ENCODE measurements at places on chromosomes 1 and 21. TPM values are rescaled to one million over a fixed set of nuclear protein-coding genes. Genes with fewer than 3 reads are reported as not detected.
A peak's percentile ranks its signal among the peaks of the same experiment; 100 is the strongest.

Gene HORMAD1
- not detected for total RNA-seq

Gene RGL1
- total RNA-seq, result 2.0 TPM

Gene OR2T35
- total RNA-seq, result not detected

Gene CLDN19
- not detected for total RNA-seq

Gene EPS8L3
- total RNA-seq, result not detected

Gene TTC39A
- 0.11 TPM for total RNA-seq

Gene C1QA
- total RNA-seq, result not detected

Gene PROK1
- not detected for total RNA-seq

Gene CA14
- total RNA-seq, result not detected

Gene UBASH3A
- 39.0 TPM for total RNA-seq

Gene TRAF3IP3
- 136 TPM for total RNA-seq

Gene CRP
- total RNA-seq, result not detected

Gene S100A1
- not detected for total RNA-seq

Gene LGR6
- total RNA-seq, result 0.14 TPM

DNA sequence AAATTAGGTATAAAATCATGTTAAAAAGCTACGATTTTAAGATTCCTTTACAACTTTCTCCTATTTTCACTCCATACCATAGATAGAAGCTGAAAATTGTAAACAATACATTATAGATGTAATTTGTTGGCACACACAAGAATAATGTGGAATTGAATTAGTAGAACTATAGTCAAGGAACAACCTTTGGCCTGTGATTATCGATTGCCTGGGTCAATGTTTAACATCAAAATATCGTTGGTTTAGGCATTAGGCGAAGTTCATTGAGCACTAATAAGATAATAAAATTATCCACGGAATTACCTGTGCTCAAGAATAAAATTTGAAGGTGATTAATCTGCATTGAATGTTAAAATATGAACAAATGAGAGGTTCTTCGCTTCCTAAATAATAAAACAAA lies 455.1 kb upstream of the ZP4 start:
- no peak for DNase-seq

- no peak for DNase-seq
Observed at GRCh38 chr1:241485145-241485544, 34.4 kb downstream of the FH start.

DNA sequence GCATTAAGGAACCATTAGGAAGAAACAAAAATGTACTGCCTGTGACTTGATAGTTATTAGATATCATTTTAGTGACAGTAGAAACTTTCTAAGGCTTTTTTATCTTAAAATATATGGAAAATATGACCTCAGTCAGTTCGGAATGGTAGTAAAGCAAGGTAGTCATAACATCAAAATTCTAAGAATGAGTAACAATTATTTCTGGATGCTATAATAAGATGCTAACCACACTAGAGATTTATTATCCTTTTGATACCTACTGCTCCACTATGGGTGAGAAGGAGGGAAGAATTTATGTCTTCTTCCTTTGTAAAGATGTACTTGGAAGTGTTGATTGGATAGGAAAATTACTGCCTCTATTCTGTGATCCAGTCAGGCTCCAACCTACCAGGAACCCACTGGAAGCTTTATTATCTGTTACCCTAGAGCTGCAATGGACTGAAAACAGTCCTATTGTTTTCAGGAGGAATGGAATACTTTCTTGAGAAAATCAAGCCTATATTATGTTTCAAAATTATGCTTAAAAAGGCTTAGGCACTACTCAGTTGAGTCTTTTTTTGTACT lies 8.8 kb downstream of the FMN2 start:
- no peak for DNase-seq

DNA sequence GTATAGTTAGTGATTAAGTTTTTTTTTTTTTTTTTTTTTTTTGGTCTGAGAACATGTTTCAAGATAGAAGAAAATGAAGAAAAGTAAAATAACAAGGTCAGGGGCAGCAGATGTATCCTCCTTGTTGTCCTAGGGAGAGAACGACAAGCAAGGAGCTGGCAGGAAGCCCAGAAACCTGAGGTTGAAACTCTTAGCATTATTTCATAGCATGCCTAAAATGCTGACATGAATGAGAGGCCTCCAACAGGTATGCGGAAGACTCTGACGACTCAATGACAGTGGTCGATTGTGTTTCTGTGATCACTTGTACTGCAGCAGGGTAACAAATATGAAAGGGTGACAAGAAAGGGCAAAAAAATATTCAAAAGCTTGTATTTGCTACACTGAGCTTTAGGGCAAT lies 415.9 kb downstream of the PLA2G4A start:
- DNase-seq, result peak; percentile 5

DNA sequence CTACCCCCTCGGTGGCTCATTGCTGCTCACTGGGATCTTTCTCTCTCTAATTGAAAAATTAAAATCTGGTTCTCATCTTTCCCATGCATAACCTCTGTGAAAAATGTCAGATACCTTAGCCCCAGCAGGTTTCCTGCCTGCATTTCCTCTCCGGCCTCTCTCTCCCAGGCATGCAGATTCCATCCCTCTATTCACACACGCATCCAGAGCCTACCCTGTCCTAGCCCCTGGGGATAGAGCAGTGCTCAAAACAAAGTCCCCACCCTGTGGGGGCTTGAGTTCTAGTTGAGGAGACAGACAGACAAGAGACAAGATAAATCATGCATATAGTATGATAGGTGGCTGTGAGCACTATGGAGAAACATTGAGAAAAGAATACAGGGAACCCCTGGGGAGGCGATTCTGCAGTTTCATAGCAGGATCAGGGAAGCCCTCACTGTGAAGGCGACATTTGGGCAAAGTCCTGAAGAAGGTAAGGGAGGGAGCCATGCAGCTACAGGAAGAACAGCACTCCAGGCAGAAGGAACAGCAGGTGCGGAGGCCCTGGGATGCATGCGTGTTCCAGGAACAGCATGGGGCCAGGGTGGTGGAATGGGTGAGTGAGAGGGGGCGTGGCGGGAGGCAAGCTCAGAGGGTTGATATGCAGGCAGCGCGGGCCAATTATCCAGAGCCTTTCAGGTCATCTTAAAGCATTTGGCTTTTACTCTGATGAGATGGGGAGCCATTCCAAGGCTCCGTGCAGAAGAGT lies 3.5 kb upstream of the BSND start:
- no peak for DNase-seq

GRCh38 chr1:152970495-152970894 lies at the start of gene SPRR4:
SPRR4 (plus strand) TSS chr1:152970648; CDS start chr1:152971891, 1,243 bp downstream.
- no peak for DNase-seq

DNA sequence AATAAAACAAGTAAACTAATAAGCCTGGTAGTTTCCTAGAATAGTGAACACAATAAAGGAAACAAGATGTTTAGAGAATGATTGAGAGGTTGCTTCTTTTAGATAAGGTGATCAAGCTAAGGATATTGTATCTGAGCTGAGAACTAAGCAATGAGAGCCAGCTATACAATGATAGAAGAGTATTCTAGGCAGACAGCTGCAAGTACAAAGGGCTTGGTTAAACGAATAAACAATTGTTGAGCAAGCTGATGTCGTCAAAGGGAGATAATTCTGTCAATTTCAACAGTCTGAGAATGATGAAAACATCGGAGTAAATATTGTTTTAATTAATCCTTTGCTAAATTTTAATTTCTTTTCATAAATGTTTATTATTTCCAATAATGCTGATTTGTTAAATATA lies 5.5 kb upstream of the FH start:
- DNase-seq, result no peak

DNA sequence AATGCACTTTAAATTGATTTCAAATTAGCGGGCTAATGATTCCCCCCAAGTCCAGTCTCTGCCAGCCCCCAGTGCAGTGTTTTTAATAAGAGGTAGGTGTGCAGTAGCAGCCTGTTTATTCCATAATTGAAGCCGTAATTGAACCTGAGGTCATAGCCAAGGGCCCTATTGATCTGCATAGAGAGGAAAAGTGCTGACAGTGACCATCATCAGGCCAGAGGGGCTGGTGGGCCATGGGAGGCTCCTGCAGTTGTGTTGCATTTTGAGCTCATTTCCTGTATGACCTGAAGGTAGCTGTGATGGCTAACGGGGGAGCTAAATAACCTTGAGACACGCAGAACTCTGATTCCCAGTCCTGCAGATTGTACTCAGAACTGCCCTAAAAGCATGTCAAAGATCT lies 67.5 kb downstream of the DISP3 start:
- DNase-seq, result no peak

DNA sequence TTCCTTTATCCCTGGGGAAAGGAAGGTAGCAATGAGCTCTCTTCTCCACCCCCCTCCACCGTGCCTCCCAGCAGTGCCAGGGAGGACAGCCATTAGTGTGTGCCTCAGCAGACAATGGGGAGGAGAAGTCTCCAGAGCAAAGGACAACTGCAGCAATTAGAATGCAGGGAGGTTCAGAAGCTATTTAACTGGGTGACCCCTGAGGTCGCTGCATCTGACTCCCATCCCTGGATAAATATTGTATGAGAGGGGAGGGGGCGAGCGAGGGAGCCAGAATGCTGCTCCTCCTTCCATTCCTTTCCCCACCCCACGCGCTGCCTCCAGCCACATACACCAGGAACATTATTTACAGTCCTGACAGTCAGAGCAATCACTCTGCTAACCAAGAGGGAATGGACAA lies 59.0 kb downstream of the ERI3 start:
- DNase-seq, result no peak

GRCh38 chr1:45753248-45754037 lies 3.0 kb upstream of the IPP start:
- DNase-seq, result peak; percentile 16

DNA sequence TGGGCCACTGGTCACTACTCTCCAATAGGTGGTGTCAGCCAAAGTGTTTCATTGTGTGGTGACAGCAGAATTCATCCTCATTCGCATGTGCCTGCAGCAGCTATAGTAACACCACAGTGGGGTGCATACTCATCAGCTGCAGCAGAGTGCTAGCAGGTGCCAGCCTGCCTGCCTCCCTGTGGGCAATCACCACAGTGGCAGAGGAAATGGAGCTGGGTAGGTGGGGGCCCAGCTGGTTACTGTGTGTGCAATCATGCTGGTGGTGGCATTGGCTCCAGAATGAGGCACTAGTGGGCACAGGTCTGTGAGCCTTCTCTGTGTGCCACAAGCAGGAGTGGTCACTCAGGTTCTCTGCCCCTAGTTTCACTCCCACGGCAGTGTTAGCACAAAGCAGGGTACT lies 579.2 kb downstream of the PTPRC start:
- DNase-seq, result no peak

DNA sequence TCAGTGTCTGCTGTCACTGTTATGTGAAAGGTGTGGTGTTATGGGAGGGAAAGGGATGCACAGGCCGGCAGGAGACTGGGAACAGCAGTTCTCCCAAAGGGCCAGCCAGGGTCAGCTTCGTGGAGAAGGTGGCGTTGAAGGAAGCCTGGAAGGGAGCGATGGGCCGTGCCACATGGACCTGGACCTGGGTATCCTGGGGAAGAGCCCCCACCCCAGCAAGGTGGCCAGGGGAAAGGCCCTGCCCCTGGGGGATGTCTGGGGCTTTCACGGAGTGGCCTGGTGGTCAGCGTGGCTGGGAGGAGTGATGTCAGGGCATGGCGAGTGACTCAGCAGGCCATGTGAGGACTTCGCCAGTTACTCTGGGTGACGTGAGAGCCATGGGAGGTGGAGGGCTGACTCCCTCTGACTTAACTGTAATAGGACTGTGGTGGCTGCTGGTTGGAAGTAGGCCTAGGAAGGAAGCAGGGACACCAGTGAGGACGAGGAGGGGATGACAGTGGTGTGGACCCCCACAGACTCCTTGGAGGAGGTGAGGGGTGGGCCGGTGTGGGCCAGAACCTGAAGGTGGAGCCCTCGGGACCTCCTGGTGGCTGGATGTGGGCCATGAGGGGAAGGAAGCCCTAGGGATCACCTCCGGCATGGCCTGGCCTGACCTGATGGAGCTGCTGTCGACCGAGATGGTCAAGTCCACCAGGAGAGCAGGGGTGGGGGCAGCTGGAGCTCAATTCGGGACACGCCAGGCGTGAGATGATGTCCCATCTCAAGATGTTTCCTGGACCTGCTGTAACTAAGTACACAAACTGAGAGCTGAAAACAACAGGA lies 54.5 kb downstream of the BACE2 start:
- DNase-seq, result no peak

DNA sequence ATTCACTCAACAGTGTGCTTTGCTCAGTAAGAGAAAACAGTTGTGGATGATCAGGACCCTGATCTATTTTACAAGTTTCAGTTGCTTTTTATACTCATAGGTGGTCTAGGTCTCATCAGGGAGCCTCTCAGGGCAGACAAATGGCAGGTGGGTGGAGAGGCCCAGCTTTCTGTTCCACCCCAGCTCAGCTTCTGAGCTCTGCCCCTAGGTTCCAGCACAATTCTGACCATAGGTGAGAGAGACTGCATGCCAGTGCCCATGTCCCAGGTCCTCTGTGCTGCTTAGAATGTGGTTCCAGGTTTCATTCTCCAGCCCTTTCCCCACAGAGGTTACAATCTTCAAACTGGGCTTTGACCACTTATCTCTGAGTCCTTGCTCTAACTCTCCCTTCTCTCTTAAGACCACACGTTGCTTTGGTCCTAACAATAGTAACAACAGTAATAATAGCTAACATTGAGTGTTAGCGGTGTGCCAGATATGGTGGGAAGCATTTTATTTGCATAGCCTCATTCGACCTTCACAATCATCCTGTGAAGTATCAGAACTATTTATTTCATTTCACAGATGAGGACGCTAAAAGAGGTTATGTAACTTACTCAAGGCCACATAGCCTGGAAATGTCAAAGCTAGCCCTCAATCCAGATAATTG lies 19.6 kb upstream of the DUSP10 start:
- DNase-seq, result no peak

- DNase-seq, result no peak
Observed at GRCh38 chr1:41098730-41099460, 77.4 kb upstream of the SLFNL1 start.

DNA sequence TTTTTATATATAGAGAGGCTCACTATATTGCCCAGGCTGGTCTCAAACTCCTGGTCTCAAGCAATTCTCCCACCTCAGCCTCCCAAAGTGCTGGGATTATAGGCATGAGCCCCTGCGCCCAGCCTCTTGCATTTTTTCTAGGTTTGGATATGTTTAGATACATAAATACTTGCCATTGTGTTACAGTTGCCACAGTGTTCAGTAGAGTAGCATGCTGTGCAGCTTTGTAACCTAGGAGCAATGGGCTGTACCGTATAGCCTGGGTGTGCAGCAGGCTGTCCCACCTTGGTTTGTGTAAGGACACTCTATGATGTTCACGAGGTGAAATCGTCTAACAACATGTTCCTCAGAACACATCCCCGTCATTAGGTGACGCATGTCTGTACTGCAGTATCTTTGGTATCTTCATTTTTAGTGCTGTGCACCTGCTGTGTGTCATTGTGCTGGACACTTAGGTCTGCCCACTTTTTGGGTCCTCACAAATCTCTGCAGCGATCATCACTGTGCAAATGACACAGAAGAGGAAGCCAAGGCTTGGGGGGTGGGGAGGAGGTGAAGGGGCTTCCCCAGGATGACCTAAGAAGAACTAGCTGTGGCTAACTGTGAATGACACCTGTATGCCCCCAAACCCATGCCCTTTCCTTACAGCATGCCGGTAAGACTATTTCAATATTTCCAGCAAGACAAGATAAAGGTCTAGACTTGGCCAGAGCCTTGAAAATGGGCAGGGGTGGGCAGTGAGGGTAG lies 44.5 kb downstream of the SDC3 start:
- no peak for DNase-seq

- DNase-seq, result peak; percentile 27
Observed at GRCh38 chr1:63651161-63651701, 58.0 kb downstream of the PGM1 start.

- DNase-seq, result peak; percentile 46
Observed at GRCh38 chr1:64471218-64472039, 1.5 kb downstream of the CACHD1 start.

GRCh38 chr1:93448292-93448982 lies 519 bp downstream of the FNBP1L start:
- peak; percentile 29 for DNase-seq

GRCh38 chr21:30515681-30516080 lies 13.7 kb upstream of the KRTAP19-5 start:
- DNase-seq, result no peak

- DNase-seq, result no peak
Observed at GRCh38 chr1:199546323-199546722, 481.2 kb upstream of the NR5A2 start.

Data from activated CD4-positive, alpha-beta T cell treated with anti-CD3 and anti-CD28 coated beads for 36 hours (primary cell).